ENCODE measurements at places on chromosomes 5 and 9. TPM values are rescaled to one million over a fixed set of nuclear protein-coding genes. Genes with fewer than 3 reads are reported as not detected.
A peak's percentile ranks its signal among the peaks of the same experiment; 100 is the strongest.

DNA sequence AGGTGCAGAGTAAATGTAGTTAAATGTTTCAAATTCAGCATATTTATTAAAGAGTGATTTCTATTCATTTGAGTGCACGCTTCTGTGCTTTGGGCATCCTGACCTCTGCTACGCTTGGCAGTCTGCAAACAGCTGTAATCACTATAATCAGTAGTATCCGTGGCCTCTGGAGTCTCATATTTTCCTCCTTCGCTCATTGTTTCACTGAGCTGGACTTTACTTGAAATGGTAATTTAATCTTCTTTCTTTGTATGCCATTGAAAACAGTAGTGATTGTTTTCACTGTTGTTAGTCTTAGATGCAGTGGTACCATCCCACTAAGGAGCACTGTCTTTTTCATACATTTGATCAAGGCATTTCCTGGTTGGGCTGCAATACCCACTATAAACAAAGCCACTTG is 43.5 kb upstream of the CAVIN4 start:
- no peak for DNase-seq

DNA sequence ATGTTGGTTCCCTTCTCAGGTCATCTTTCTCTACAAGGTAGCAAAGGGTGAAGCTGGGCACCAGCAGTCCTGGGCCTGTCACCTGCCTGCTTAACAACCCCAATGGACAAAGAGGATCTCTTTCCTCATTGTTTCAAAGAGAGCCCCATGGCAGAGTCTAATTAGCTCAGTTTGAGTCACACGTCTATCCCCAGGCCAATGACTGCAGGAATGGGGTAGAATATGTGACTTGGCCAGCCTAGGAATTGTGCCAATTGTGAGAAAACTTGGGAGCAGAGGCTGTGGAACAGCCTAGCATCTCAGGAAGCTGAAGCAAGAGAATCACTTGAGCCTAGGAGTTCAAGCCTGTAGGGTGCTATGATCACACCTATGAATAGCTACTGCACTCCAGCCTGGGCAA is 3.6 kb upstream of the RAPGEF1 start:
- no peak for DNase-seq

- DNase-seq: no peak
Observed at GRCh38 chr5:181084621-181085195, 44.6 kb downstream of the BTNL9 start.

The SOX30 gene
- 0.48 TPM for total RNA-seq

DNA sequence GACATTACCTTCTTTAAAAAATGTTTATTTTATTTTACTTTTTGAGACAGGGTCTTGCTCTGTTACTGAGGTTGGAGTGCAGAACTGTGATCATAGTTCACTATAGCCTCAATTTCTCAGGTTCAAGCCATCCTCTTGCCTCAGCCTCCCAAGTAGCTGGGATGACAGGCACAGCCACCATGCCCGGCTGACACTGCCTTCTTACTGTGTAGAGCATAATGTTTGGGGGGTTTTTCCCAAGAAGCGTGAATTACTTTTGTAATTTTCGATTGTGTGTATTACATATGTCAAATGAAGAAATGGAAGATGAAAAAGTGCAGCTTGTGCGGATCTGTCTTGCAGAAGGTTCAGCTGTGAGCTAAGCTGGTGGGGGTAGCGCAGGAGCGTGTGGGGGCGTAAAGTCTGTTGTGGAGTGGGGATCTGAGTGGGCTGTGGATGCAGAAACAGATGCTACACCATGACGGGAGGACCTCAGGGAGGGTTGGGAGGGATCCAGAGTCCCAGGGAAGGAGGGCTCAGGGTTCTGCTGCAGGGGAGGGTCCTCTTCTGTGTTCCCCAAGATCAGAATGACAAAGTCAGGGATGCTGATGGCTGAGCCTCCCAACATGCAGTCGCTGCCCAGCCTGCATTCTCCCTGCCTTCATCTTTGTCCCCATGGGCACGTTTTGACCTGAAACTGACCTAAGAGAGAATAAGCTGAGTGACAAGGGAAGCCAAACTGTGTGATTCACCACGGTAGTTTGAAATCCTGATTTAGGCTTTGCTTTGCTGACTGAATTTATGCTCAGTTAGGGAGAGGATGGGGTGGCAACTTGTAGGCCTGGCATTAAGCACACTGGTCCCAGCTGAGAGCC is 6.8 kb upstream of the ANKRD33B start:
- DNase-seq: no peak

DNA sequence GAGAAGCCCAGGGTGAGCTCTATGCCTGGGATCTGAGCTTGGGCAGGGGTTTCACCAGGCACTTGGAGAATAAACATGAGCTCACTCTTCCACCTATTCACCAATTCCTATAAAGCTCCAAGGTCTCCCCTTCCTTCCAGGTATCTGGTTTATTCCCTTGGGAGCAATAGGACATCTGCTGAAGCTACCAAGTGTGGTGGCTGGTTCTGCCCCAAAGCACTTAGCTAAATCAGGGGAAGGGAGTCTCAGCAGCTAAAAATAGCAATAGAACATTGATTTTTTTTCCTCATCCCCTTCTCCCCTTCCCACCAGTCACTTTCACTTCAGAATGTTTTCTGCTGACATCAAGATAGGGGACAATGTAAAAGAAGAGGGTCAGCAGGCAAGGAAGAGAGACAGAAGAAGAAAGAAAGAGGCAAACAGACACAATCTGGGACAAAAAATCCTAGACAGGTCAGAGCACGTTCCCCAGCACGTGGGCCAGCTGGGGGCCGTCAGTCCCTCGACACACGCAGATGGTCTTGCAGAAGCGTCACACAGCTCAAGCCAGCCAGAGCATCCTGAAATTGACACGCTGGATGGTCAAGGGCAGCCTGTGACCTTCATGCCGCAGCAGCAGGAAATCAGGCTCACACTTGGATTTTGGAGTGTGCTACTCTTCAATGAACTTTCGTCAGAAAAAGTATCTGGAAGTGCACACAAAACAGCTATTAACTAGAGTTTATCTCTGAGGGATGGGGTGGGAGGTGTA is 176.0 kb downstream of the ZNF608 start:
- no peak for DNase-seq

- DNase-seq: no peak
Observed at GRCh38 chr9:77438653-77439052, 209.5 kb downstream of the GNA14 start.

The ZFYVE16 gene
- 76.3 TPM for total RNA-seq

DNA sequence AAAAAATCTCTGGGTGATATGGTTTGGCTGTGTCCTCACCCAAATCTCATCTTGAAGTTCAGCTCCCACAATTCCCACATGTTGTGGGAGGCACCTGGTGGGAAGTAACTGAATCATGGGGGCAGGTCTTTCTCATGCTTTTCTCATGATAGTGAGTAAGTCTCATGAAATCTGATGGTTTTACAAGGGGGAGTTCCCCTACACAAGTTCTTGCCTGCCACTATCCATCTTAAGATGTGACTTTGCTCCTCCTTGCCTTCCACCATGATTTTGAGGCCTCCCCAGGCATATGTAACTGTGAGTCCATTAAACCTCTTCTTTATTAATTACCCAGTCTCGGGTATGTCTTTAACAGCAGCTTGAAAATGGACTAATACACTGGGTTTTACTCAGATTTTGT is 513.9 kb downstream of the TLE4 start:
- no peak for DNase-seq

- DNase-seq: peak; percentile 71
Observed at GRCh38 chr5:147822686-147823491, 8.6 kb downstream of the SPINK1 start.

The CDKN2A gene
- total RNA-seq: 4.2 TPM

The TAF11L12 gene
- not detected for total RNA-seq

DNA sequence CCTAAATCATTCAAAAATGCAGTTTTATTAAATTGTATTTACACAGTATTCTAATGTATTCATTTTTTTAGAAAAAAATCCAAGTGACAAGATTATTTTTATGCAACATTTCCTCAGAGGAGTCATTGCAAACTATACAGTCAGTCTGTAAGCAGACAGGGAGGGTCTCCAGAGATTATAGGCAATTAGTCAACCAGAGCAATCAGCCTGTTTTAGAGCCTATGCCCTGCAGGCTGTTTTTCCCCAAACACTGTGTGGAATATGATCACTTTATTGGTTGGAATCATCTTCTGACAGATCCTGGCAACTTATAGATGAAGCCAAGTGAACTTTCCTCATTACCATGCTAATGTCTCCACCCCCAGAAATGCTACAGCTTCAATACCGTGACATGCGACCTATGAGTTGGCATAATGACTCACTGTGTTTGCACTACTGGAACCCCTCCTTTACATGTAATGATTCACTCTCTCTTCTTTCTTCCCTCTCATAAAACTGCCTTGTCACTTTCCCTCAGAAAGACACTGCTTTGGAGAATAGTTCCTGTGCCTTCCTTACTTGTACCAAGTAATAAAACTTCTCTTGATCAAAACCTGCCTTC is 577.7 kb upstream of the FTMT start:
- DNase-seq: no peak

DNA sequence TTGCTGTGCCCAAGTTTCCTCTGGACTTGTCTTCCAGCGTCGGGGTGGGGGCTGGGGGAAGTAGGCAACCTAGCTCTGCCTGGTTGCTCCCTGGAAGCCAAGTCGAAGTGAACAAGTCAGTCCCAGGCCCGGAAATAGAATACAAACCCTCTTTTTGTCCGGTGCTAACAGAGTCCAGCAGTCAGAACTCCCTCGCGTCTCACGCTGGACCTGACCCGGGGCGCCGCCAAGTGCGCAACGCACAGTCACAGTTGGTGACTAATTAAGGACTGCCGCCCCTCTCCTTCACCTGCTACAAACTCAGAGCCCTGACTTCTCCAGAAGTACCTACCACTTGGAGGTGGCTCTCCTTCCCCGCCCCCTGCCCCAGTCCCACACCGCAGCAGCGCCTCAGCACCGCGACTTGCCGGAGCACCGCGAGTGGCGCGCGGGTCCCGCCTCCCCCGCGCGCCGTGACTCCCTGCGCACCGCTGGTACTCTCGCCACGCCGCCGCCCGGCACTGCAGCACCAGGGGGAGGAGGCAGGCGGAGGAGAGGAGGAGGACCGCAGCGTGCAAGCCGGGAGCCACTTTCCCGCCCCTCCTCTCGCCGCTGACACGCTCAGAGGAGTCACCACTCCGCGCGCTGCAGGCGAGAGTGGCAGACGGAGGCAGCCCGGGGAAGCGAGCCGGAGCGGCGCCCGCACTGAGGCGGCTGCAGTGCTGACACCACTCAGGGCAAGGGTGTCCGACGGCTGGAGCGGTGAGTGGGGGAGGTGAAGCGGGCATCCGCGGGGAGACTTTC is at the start of gene SV2C:
Gene SV2C, plus strand, starts transcription at position 612 of the 783 bp plus-strand sequence. CDS start 48,368 bp downstream, outside the sequence.
- DNase-seq: peak; percentile 80

DNA sequence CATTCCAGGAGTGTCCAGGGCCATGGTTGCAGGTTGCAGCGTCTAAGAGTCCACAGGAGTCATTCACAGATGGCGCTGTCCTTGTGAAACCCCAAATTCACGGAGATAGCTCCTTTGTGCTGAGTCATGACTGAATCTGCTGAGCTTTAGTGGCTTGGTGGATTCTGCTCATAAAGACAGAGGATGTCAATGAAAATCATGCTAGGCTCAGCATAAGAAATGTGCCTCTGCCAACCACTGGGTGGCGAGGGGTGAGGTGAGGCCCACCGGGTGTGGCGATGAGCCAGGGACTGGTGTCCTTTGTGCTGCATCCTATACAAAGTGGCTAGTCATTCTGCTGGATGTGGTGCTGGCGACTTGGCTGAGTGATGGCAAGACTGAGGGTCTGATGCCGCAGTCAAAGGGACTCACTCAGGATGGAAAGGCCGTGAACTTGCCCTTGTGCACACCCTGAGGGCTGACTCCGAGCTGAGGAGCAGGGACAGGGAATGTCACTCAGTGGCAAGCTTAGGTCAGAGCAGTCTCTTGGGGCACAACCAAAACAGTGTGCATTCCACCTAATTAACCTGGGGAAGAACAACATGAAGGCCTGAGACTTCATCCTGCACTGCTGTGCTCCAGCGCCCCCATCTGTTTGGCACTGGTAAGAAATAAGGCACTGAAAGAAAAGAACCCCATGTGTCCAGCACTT is 71.5 kb downstream of the DAP start:
- DNase-seq: peak; percentile 92

DNA sequence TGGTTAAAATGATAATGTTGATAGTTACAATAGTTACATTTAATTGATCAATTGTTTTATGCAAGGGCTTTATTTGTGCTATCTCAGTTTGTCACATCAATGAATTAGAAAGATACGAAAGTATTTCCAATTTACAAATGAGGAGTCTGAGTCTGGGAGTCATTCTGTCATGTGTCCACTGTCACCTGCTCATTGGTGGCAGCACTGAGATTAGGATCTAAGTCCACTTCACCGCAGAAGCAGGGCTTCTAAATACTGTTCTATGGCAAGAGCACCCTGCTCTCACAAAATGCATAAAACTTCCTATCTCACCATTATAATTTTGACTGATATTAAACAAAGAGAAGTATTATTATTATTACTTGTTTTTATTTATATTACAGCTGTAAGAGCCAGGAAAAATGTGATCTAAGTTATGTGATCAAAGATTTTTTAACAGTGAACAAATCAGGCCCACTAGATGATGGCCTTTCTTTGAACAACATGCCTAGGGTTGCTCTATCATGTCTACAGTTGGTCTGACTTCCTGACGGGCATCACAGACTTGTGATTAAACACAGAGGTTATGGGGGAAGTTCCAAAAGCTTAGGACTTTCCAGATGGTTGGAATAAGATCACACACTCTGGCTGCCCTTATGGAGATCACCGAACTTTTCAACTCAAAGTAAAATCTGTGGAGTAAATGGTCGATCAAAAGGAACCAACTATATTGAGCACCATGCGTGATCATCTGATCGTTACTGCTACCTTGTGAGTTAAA is 15.1 kb downstream of the TLR4 start:
- no peak for DNase-seq

The SEMA6A gene
- 325 TPM for total RNA-seq

The RUSC2 gene
- 25.5 TPM for total RNA-seq

- DNase-seq: peak; percentile 89
Observed at GRCh38 chr9:100437860-100438805, 11.2 kb downstream of the MSANTD3 start.

- peak; percentile 82 for DNase-seq
Observed at GRCh38 chr5:153490118-153491037, at the start of gene GRIA1. GRIA1 (plus strand) TSS chr5:153490670.

The NCBP1 gene
- 51.7 TPM for total RNA-seq

- no peak for DNase-seq
Observed at GRCh38 chr5:90020575-90021538, 388.7 kb downstream of the CETN3 start.

DNA sequence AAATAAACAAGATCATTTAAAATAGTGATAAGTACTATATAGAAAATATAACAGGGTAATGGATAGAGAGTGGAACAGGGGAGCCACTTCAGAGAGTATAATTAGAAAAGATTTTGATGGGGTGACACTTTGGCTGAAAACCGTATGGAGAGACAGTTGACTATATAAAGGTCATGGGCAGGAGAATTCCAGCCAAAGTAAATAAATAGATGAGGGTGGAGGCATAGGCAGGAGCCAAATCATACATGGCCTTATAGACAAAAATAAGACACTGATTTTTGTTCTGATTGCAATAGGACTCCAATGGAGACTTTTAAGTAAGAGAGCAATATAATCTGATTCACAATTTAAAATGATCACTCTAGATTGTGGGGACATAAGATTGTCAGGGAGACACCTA is 37.5 kb upstream of the NUDT12 start:
- DNase-seq: no peak

Data from endodermal cell (in vitro differentiated cells).